Breast epithelium (tissue), 4 donors: ENCODE measurements at places on chromosomes 11 and 22. TPM values are rescaled to one million over a fixed set of nuclear protein-coding genes. Genes with fewer than 3 reads are reported as not detected.

KRTAP5-2 gene
- not detected for total RNA-seq

TIGD3 gene
- not detected for total RNA-seq

C11orf97 gene
- total RNA-seq: not detected

ZP1 gene
- total RNA-seq: not detected

KRTAP5-9 gene
- total RNA-seq: 0.32 TPM
